Psoas muscle (tissue), 8 donors: ENCODE measurements at places on chromosomes 7 and 10. TPM values are rescaled to one million over a fixed set of nuclear protein-coding genes. Genes with fewer than 3 reads are reported as not detected.

DNA sequence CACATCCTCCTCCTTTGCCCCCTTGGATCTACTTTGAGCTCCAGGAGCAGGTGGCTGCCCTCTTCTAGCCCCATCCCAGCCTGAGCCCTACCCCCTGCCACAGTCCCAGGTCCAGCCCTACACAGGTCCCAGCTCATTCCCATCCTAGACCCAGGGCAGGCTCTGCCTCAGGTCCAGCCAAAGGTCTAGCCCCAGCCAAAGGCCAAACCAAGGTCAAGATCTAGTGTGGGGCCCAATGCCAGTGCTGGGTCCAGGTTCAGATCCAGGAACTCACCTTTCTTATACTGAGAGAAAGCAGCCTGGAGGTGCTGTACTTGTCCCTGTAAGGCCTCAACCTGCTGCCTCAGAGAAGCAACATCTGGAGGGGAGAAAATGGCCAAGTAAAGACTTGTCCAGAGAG lies 8.5 kb downstream of the SFTPD start:
- no peak for DNase-seq

DNA sequence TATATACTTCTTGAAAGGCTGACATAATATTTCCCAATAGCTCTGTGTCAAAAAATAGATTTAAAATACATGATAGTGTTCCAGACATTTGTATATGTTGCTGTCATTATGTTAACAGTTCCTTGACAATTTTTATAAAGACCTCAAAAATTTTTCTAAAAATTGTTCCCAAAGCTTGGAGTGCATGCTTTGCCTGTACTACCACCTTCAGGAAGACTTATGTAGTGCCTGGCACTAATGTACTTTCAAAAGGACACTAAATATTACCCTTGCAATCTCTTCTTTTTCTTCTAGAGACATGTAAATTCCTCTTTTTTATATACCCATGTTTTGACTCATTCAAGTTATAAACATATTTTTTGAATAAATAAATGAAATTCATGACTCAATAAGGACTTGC lies 48.0 kb upstream of the SP8 start:
- DNase-seq, result no peak

DNA sequence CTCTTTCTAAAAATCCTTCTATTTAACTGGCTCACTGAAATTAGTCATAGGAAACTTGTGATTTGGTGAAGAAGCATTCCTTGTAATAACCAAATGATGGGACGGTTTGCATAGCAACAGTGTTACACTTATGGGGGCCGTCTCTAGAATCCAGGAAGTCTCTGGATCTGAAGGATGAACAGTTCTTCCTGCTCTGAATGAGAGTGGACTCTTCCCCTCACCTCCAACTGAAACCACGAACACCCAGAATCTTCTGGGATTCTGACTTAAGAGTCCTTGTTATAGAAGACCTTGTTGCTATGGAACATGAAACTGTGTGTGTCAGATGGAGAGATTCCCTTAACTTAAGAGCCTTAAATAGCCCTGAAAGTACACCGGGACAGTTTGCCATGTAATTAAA lies 23.2 kb downstream of the NOLC1 start:
- no peak for DNase-seq

GRCh38 chr7:113071465-113071864 lies 15.2 kb downstream of the GPR85 start:
- DNase-seq, result no peak

GRCh38 chr7:128154504-128154903 lies 86.6 kb upstream of the LEP start:
- DNase-seq, result no peak

- DNase-seq, result no peak
These were observed 27.9 kb upstream of the NKX6-2 start for GRCh38 chr10:132813560-132814468.

- DNase-seq, result no peak
These were observed 34.8 kb upstream of the INMT start for GRCh38 chr7:30717181-30717580.

DNA sequence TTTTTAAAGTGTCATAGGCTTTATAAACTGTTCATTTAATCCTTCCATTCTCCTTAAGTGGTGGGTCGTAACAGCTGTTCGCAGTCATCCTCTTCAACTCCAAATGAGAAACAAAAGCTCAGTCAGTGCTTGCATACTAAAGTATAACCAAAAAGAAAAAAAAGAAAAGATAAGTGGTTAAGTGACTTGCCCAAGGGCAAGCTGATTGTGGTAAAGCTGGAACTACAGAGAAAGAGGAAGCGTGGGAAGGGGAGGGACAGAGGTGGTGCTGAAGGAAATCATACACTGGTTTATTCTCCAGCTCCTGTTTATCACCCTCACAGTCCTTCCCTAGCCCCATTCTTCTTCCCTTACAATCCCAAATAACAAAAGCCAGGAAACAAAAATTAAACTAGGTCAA lies 29.6 kb downstream of the IDE start:
- no peak for DNase-seq

GRCh38 chr10:59366290-59366689 lies 3.9 kb upstream of the FAM13C start:
- DNase-seq, result no peak

DNA sequence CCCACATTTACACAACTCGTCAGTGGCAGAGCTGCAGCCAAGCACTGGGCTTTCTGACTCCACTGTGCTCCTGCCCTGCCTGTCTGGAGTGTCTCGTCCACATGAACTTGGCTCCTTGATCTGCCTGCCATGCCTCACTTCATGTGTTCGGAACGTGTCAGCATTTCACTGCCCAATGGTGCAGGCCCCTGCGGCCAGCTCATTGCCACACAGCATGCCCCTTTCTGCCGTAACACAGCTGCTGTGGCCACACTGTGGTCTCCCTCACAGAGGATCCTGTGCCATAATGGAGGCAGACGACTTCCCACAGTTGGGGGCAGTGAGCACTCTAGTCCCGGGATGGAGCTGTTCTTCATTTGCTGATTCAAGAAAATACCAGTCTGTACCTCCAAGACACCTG lies 94.2 kb upstream of the GJD4 start:
- no peak for DNase-seq

DNA sequence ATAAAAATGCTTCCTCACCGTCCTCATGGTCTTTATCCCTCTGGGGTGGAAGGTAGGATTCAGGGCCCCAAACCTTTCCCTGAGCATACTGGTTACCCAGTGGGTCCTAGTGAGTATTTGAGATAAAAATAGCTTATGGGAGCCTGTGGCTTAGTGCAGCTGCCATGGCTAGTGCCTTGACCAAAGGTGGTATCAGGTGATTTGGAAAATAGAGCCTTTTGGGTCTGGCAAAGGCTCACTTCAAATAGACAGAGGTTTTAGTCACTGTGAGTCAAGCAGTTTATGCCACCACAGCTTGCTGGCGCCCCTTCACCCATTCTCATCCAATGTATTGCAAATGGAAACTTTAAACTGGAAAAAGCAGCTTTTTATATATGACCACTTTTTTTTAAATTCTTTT lies 30.4 kb downstream of the PLAU start:
- DNase-seq, result no peak

DNA sequence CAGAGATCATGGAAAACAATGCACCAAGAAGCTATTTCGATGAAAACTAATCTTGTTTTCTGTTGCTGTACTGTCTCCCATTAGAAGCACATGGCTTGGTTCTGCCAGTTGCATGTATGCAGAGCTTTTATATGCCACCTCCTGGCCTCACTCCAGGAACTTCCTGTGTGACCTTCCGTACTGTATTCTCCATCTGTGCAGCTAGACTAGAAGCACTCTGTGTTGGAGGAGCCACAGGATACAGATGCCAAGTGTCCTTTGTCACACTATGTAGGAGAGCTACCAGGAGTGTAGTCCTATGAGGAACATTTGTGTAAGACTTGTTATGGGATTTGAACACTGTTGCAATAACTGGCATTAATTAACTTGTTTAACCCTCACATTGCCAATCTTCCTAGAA lies 503.5 kb upstream of the TPK1 start:
- no peak for DNase-seq

DNA sequence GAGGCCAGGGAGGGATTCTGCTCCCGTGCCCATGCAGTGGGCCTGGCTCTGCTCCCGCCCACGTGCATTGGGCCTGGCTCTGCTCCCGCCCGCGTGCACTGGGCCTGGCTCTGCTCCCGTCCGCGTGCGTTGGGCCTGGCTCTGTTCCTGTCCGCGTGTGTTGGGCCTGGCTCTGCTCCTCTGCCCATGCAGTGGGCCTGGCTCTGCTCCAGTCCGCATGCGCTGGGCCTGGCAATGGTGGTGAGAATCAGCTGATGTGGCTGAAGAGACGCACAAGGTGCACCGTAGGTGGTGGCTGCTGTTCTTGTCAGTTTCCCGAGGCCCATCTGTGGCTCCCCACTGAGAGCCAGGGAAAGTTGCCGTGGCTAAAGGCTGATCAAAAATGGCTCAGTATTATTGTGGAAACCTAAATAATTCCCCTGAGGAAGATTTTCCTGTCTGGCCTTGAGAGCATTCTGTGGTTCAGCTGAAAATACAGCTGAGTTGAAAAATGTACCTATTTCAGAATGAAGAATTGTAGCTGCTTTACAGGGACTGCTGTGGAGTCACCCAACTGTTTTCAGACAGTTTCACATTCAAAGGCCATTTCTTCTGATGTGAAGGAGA lies 572.4 kb downstream of the GLRX3 start:
- no peak for DNase-seq

DNA sequence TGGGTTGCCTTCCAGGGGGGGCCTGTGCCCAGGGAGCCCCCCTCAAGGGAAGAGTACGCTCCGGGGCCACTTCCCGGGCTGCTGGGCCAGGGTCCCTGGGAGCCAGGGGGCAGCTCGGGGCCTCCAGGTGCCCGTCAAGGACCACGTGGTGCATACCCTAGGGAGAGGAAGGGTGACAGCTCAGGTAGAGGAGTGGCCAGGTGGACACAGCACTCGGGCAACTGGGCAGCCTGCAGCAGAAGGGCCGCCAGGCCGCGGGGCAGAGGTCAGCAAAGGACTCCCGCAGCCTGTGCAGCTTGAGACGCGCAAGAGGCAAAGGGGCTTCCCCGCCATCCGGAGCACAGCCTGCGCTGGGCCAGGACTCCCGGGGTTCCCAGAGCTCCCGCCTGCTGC lies 26.4 kb downstream of the AP5Z1 start:
- DNase-seq, result no peak

DNA sequence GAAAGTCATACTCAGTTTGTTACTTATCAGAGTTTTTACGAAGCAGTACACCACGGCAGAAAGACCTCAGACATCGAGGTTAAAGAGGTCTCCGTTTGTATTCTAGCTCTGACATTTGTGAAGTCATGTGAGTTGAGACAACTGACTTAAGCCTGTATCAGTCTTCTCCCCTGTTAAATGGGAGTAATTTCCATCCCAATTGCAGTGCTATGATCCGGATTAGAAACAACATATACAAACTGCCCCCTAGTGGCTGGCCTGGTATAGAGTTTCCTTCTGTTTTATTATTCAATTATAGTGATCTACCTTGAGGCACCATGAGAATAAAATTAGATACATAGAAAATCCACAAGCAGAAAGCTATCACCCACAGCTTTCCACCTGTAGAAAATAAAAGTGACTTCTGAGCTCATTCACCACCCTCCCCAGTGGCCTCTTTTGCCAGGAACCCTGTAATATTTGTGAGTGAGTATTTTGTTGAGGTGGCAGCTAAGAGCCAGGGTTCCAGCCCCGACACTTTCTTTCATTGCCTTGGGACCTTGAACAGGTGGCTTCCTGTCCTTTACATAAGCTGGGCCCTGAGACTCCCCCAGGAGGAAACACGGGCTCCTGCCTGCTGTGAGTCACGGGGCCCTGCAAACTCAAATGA lies 607.2 kb upstream of the MGMT start:
- no peak for DNase-seq

DNA sequence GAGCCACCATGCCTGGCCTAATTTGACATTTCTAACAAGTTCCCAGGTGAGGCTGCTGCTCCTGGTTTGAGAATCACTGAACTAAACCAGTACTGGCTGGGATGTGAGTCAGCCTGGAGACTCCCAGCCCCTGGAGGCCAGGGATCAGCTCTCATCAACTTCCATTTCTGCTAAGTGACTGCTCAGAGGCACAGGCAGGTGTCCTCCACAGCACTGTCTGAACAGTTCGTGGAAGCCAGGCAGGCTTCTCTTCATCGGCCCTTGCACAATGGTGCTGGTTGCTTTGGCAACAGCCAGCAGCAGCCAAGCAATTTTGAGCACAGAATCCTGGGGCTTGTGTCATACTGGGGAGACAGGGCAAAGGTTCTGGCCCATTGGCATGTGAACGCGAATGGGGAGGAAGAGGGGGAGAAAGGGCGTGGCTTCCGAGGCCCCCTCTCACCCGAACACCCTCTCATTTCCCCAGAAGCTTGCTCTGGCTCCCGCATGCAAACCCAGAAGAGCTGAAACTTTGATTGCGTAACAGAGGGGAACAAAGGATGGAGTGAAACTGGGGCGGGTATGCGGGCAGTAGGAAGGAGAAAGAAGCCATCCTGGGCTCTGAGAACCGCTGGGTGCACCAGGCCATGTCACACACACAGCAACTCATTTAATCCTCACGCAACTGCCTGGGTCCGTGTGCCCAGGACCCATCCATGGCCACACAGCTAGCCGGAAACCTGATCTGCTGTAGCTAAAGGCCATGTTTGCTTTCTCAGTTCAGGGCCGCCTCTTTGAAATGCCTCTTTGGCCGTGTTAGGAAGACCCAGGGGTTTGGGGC lies 9.0 kb upstream of the POR start:
- peak; percentile 81 for DNase-seq

DNA sequence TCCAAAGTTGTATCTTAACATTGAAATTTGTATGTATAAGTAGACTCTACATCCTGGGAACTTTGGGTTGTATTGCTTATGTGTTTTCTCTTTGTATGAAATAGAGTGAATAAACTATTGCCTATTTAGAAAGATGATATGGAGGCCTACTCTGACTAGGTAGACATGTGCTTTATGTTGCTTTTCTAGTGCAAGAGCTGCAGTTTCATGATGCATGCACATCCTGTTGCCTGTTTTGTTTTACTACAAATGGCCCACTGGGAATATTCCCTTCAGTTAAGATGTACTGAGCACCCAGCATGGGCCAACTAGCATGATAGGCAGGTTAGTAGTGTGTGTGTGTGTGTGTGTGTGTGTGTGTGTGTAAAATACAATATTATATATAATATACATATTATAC lies 282.1 kb upstream of the LRGUK start:
- DNase-seq, result no peak

The DAGLB gene
- 16.8 TPM for total RNA-seq

The CNNM2 gene
- 0.49 TPM for total RNA-seq

The MBL2 gene
- not detected for total RNA-seq

The SEMA3E gene
- total RNA-seq, result 0.46 TPM

The CDK1 gene
- total RNA-seq, result 0.44 TPM

The MRLN gene
- total RNA-seq, result 219 TPM

The DEPP1 gene
- 36.4 TPM for total RNA-seq

The H2AZ2 gene
- total RNA-seq, result 131 TPM

The NME8 gene
- total RNA-seq, result not detected

The BAZ1B gene
- total RNA-seq, result 49.8 TPM
